Tibial nerve (tissue), 4 donors: ENCODE measurements at places on chromosomes 2 and 18.

DNA sequence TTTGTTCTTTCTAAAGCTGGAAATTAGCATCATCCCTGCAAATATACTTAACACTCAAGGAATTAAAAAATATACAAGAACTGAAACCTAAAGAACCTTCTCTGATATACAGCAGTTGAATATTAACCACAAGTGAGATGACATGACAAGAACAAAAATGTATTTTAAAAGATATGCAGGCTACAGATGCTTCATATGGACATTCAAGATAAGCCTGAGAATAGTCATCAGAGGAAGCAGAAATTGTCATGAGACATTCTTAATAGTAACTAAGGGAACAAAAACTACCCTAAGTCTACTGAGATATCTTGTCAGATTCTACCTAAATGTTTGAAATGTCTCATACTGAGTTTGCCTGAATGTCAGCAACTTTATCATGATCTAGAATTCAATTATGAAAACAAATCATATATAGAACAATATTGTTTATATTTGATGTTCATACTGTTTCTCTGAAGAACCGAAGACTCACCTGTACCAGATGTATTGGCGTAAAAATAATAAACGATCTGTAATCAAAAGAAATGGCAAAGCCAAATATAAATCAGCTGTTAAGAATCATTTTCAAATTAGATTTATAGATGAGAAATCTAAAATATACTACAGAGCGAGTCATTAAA, 4.7 kb downstream of the NBAS start:
- DNase-seq: no peak

- no peak for DNase-seq
Observed at GRCh38 chr2:14944562-14945346, 312.2 kb downstream of the LRATD1 start.

DNA sequence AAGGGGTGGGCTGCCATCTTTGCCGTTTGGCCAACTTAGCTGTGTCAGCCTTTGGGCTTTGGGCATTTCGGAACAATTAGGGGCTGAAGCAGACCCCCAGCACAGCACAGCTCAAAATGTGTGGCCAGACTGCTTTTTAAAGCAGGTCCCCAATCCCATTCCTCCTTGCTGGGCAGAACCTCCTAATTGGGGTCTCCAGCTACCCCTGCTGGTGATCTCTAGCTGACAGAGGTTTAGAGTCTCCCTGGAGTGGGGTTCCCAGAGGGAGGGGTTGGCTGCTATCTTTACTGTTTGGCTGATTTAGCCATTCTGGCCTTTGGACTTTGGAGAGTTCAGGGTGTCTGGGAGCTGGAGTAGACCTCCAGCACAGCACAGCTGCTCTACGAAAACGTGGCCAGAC, 71.5 kb upstream of the LHCGR start:
- DNase-seq: no peak

DNA sequence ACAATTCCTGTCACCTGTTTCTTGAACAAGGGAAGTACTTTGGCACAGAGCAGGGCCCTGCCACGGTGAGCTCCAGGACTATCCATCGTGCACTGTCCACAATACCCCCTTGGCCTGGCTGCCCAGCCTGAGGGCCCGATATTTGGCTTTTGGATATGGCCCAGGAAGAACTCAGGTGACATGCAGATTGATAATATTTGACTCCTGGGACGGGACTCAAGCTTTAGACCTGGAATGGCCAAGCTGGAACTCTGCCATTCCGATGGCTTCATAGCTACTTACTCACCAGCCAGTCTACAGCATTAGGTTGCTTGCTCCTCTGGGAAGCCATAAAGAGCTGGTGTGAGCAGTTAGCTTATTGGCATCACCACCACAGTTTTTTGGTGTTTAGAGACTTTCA, 26.6 kb downstream of the EML6 start:
- no peak for DNase-seq

DNA sequence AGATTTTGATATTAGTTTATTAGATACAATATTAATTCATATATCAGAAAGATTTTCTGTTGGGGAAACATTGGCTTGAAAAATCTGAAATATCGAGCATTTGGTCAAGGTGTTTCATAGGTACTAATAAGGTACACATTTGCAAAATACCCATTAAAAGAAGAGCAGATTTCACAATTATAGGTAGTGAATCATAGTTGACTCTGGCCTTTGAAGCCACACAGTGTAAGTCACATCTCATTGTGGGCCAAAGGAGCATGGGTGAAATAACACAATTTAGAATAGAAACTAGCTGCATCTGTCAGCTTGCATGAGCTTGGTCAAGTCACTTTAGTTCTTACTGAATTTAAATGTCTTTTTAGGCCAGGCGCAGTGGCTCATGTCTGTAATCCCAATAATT, 4.9 kb downstream of the KDM3A start:
- DNase-seq: no peak

- no peak for DNase-seq
Observed at GRCh38 chr2:219533930-219534661, 9.5 kb downstream of the CHPF start.

DNA sequence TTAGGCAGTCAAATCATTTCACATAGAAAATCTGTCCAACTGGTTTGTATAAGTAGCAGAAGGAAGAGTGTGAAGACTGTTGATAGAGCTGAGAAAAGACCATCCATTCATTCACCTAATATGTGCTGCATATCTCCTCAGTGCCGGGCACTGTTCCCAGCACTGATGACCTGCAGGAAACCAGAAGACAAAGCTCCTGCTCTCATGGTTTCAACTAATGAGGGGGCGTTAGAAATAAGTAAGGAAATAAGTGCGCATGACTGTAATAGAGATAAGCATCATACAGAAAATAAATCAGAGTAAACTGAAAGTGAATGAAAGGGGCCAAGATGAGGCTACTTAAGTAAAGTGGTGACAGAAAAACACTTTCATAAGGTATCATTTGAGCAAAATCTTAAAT, 427.5 kb upstream of the CDH20 start:
- no peak for DNase-seq

DNA sequence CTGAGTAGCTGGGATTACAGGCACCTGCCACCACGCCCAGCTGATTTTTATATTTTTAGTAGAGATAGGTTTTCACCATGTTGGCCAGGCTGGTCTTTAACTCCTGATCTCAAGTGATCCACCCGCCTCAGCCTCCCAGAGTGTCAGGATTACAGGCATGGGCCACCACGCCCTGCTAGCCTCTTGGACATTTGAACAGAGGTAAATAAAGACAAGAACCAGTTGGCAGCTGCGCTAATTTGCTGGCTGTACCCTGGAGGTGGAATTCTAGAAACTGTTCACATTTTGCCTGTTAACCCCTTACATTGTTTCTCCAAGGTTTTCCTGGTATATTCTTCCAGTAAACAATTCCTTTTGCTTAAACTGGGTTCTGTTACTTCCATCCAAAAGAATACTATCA, 132.9 kb downstream of the CDH2 start:
- DNase-seq: no peak

- DNase-seq: peak; percentile 87
Observed at GRCh38 chr2:38073211-38074057, 2.5 kb downstream of the CYP1B1 start.

- no peak for DNase-seq
Observed at GRCh38 chr2:46748735-46749531, 166.7 kb downstream of the MCFD2 start.

GRCh38 chr2:65319674-65320041, 92.0 kb downstream of the ACTR2 start:
- no peak for DNase-seq

DNA sequence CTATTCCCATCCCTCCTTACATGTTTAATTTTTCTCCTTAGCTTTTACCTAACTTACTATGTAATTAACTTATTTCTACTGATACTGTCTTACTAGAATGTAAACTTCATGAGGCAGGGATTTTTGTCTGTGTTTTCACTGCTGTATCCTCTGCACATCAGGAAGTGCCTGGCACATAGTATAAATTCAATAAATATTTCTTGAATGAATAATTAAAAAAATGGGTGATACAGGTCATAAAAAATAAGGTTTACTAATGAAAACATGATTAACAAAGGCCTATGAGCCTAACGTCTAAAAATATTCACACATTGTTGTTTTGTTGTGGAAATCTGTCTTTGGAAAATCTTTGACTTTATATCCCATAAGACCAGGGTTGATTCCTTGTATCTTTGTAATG, 4.5 kb downstream of the RBKS start:
- DNase-seq: no peak

GRCh38 chr18:73947180-73947921, 200.3 kb downstream of the FBXO15 start:
- DNase-seq: no peak

DNA sequence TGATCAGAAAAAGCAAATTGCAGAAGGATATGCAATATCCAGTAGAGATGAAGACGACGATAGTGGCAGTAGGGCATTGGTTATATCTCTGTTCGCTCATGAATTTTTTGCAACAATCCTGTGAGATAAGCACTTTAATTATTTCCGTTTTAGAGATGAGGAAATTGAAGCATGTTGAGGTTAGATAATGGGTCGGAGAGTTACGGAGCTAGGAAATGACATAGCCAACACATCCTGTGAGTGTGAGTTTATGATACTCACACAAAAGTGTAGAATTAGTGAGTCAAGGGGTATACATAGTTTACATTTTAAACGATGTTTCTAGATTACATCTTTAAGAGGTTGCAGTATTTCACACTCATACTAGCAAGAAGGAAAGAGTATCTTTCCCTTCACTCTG, 123.1 kb upstream of the ARL4C start:
- DNase-seq: no peak

GRCh38 chr18:10490401-10491165, 35.2 kb upstream of the NAPG start:
- no peak for DNase-seq

DNA sequence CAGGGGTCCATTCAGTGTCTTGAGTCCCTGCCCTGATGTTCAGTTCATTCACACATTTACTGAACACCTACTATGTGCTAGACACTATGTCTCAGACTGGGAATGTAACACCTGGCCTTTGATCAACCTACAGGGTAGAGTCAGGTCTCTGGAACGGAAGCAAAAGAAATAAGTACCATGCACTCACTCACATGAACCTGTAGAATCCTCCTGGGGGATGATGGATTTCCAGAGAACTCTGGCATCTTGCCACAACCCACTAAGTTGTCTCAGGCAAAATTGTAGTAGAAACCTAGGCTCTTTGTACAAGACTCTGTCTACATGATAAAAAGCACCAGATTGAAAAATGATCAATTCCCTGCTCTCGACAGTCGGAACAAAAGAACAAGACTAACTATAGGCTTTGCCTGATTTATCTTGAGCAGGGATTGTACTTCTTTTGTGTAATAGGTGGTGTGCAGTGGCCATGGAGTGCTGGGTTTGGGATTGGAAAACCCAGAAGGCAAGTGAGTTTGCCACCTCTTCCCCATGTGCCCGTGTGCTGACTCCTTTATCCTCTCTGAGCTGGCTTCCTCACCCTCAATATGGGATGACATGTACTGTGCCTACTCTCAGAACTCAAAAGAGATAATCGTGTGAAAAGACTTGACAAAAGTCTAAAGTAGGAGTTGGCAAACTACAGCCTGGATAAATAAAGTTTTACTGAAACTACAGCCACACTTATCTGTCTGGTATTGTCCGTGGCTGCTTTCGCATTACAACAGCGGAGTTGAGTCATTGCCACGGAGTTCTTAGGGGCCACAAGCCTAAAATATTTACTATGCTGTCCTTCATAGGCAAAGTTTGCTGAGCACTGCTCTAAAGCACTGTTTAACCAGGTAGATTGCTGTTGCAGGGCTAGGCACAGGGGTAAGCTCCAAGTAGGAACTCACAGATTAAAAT, 4.4 kb downstream of the CAPN14 start:
- no peak for DNase-seq

DNA sequence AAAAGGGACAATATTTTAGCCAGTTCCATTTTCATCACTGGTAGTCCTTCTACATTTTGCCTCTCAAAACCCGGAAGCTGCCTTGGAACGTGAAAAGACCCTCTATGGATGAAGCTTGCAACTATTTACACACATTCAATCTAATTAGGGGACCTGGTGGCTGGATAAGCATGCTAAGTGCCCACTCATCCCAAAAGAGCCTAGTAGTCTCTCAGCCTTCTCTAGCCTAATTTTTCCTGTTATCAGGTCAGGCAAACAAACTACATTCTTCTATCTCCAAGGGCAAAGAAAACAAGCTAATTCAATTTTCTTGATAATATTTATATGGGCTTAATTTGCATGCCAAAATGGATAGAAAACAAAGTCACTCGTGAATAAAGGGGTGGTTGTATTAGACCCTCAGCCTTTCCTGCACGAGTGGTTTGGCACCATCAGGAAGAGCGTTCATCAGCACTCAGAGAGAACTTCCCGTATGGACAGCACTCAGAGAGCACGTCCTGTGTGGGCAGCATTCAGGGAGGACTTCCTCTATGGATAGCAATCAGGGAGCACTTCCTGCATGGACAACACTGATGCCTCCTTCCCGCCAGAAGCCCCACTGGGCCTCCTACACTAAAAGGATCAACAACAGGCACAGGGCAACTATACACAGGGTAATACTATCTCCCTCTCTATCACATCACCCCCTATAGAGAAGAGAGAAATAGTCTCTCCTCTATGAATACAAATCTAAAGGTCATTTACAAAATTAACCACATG, 122.2 kb downstream of the RBMS1 start:
- DNase-seq: no peak

DNA sequence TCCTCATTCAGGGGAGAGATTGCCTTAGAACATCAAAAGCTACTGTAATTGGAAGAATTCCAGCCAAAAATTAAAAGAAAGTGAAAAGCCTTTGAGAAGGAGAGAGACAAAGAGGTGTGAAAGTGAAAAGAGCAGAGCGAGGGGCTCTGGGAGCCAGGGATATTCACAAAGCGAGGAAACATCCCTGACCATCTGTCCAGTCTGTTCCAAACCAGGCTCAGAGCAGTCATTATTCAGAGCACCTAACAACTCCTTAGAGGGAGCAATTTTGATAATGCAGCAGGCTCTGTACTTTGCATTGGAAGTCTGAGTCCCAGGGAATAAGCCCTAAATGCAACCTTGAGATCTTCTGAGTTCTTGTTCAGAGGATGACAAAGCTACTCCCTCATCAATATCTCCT, 119.1 kb upstream of the LYPD1 start:
- no peak for DNase-seq

DNA sequence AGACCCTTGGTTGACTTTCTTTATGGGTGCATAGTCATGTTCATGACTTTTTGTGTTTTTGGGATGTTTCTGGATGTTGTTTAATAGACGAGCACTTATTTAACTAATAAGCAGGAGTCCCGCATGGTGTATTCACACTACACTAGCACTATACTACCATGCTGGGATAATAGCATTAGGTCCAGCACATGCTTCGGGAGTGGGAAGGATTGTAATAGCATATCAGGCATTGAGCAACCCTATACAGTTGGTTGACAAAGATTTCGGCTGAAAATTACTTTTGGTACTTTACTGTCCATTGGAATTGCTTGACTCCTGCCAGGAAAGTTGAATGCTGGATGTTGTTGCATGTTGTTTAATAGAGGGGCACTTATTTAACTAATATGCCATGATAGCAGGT, 2.8 kb downstream of the SH3RF3 start:
- DNase-seq: no peak

DNA sequence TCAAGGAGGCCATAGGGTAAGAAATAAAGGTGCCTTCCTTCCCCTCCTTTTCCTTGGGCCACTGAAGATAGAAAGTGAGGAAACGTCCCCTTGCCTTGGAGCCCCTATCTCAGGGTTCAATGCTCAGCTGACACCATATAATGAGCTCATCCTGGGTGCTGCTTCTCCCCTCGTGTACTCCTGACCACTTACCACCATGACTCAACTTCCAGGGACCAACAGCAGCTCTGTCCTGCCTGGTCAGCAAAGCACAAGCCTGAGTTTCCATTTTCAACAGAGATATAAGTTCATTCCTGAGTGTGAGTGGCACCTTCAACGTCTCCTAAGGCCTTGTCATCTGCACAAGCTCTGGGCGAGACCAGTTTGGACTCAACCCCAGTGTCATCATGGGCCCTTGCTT, 151.2 kb downstream of the CAPN13 start:
- DNase-seq: no peak
